Activated T-helper 2 cell treated with anti-CD3 and anti-CD28 coated beads, Interferon-gamma antibody, Interleukin-2, Interleukin-4, amounts not matched to agents 10 μg/mL and 5 μg/mL and 100 μg/mL, durations not matched to agents 14 hours and 24 hours and 36 hours (primary cell): ENCODE measurements at places on chromosomes 11 and 22.
A peak's percentile ranks its signal among the peaks of the same experiment; 100 is the strongest.

GRCh38 chr22:46415776-46416519 is 80.4 kb downstream of the TRMU start:
- DNase-seq = no peak

- DNase-seq = no peak
Measured at GRCh38 chr11:31199378-31199777, 170.2 kb downstream of the DCDC1 start.

DNA sequence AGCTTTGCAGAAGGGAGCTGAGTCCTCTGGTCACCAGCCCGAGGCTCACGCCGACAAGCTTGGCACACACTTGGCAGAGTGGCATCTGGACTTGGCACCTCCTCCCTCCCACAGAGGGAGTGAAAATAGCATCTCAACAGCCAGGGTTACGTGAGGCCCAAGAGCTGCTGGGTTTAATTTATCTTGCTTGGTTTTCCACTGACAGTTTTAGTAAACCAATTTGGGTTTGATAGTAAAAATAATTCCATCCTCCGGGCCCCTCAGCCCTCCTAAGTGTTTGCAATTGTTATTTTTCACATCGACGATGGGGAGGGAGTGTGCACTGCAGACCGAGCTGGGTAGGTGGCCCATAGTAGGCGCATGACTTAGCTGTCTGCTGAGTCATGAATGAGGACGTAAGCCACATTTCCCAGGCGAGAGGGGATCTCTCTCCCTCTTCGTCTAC is 107.6 kb upstream of the ASPHD2 start:
- no peak for DNase-seq

DNA sequence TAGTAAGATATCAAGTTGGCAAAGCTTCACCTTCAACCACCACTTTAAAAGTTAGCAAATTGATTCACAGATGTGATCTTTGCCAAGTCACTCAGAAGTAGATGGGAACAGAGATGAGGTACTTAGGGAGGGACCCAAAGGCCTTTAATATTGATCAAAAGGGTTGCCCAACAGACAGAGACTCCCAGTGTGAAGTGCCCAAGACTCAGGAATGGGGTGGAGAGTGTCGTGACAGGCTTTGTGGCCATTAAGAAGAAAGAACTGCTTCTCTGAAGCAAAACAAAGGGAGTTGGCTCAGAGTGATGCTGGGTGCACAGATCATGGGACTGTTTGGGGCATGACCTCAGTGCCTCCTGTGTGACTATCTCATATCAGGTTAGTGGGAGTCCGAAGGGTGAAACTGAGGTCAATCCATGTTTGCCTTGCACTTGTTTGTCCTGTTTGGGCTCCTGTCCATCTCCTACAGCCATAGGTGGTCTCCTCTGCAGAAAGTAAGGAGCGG is 132.3 kb downstream of the APIP start:
- no peak for DNase-seq

DNA sequence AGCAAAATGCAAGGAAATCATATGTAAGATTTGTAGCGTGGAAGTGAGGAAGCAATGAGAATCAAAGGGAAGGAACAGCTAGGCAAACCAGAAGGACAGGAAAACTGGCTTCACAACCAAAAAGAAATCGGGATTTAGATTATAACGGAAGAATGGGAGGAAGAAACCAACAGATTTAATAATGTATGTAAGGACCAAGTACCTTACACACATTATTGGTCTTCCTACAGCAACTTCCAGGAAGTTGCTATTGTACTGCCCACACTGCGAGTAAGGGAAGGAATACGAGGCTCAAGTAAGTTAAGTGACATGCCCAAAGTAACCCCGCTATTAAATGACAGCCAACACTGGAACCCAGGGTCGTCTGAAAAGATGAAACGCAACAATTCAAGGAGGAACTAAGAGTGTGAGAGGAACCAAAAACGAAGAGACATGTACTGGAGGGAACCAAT is 473 bp downstream of the TXN2 start:
- no peak for DNase-seq

GRCh38 chr11:106761240-106761639 is 257.0 kb downstream of the GUCY1A2 start:
- no peak for DNase-seq

DNA sequence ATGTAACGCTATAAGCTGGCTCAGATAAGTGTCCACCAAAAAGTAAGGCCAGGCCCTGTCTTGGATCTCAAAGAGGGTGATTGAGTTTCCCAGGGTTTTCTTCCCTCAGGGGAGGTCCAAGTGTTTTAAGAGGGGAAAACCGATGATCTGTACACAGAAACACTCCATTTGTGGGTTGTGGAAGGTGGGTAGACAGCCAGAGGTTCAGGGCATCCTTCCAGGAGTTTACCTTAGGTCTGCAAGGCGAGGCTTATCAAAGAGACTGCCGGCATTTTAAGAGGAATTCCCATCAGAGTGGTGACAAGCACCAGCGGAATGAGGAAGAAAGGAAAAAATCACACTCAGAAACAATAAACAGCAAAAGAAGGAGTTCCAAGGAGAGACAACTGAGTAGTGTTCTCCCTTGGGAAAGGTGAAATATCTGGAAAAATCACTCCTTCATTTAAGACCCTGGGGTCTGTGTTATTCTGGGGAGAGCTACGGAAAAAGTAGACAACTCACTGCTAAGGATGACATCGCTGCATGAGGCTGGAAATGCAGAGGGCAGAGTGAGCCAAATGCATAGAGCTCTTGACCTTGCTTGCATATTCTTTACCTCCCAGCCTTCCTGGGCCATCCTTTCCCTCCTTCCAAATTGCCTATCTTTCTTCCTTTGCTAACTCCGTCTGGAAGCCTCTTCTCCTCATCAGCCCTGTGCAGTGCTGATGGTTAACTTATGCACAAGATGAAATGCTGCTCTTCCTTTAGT is 22.1 kb upstream of the MMP7 start:
- no peak for DNase-seq

- DNase-seq = peak; percentile 60
Measured at GRCh38 chr11:112280268-112281126, 19.8 kb upstream of the PLET1 start.

- no peak for DNase-seq
Measured at GRCh38 chr11:64018310-64018709, 17.4 kb upstream of the FLRT1 start.

- no peak for DNase-seq
Measured at GRCh38 chr22:42805016-42805997, 51.8 kb downstream of the ARFGAP3 start.

- peak; percentile 40 for DNase-seq
Measured at GRCh38 chr11:765025-765801, 12.1 kb downstream of the GATD1 start.

GRCh38 chr11:128428935-128429334 is 158.4 kb downstream of the ETS1 start:
- no peak for DNase-seq

GRCh38 chr22:36863281-36863680 is 2.5 kb downstream of the NCF4 start:
- no peak for DNase-seq

DNA sequence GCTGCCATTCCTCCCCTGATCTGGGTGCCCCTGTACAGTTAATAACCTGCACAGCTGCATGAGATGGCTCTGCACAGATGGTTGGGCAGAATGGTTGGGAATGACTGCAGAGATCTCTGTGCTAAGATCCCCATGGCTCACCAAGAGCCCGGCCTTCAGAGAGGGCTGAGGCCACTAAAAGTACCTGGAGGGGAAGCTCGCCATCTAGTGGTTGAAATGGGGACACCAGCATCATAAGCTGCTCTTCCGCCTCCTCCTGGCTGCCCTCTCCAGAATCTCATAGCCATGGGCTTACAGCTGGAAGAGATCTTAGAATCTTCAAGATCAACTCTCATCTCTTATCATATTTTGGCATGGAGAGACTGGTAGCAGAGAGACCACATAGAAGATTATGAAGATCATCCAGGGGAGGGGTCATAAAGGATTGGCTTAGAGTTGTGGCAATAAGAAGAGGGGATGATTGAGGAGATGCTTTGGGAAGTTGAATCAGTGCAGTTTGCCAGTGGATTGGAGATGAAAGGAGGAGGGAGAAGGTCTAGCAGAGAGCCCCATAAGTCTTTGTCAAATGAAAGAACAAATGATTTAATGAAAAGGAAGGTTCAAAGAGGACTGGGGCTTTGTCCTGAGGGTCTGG is 22.0 kb upstream of the TLCD5 start:
- peak; percentile 46 for DNase-seq

- no peak for DNase-seq
Measured at GRCh38 chr11:122096272-122097112, 19.5 kb downstream of the BLID start.
